ENCODE measurements at places on chromosomes 11 and 22.

DNA sequence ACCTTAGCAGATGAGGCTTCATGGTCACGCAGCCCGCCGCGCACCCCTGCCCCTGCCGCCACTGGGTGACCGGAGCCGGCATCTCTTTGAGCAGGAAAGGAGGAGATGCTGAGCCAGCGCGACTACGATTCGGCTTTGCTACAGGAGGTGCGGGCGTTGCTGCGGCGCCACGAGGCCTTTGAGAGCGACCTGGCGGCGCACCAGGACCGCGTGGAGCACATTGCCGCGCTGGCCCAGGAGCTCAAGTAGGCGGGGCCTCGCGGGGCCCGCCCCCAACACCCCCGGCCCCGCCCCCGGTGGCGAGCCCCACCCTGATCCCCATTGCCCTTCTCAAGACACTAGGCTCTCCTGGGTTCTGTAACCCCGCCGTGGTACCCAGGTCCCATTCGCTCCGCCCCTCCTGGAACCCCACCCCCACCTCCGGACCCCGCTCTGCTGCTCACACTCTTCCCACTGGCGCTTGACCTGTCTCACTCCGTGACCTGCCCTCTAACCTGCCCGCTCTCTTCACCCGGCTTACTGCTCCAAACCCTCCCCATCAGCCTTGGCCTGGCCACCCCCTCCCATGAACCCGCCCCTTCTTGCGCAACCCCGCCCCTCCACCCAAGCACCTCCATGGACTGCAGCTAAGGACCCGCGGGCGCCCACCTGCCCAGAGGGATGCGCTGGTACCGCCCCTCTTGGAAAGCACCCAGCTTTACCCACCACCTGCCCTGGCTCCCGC is 9.1 kb downstream of the CTSF start:
- ATAC-seq, result peak; percentile 63

DNA sequence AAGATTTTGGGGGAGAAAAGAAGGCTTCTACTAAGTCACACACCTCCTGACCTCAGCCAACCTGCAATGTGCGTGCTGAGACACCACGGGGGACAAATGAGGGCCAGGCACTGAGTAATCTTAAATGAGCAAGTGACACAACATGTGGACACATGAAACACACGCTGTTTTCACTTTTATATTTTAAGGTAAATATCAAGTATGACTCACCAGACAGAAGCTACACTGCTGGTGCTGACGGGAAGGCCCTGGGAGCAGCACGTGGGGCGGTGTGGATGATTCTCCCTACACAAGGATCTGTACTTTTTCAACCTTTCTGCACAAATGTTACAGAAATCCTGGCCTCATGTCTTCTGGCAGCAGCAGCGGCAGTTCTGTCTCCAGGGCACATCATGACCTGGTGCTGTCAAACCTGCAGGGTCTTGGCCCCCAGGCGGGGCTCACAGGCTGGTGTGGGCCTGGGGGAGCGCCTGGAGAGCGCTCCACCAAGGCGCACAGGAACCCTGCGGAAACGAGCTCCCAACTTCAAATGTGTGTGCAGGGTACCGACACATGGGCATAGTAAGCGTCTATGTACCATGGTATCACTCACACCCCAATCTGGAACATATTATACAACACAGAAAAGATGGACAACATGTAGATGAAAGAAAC is 61.7 kb downstream of the DGCR2 start:
- no peak for ATAC-seq

- peak; percentile 77 for ATAC-seq
These were observed at the start of gene NXPE2 for GRCh38 chr11:114678125-114679036. Gene NXPE2 (plus strand): TSS chr11:114678527. CDS start chr11:114678576, 49 bp downstream.

DNA sequence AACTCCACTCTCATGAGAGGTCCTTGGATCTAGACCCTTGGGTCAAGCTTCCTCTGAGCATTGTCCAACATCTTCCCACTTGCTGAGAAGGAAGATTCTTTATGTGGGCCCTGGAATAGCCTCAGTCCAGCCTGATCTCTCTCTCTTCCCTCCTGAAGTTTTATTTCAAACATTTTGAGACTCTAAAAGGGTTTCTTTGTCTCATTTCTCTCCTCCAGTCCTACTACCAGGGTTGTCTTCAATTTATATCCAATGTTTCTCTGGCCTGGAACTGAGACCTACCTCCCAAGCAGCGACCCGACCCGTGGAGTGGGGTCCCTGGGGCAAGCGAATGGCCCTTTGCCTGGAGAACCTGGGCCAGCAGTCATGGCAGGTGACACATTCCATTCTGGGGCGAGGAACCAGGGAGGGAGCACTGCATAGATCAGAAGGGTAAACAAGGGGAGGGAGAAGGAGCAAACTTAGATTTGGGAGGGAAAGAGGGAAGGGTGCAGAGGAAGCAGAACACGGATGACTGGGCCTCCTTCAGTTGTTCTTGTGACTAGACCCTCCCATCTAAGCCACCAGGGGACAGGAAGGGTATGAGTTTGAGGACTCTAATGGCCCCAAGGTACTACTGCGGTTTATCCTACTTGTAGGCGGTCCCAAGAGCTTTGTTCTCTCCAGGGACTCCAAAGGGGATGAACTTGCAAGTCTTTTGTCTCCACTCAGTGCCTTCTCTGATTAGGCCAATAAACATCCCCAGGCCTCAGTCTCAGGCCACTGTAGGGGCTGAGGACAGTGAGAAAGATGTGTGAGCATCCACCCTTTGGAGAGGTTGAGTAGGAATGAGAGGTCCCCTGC is 14.2 kb upstream of the PRAME start:
- ATAC-seq, result no peak

- no peak for ATAC-seq
These were observed 5.8 kb upstream of the RPS6KA4 start for GRCh38 chr11:64352995-64353714.

DNA sequence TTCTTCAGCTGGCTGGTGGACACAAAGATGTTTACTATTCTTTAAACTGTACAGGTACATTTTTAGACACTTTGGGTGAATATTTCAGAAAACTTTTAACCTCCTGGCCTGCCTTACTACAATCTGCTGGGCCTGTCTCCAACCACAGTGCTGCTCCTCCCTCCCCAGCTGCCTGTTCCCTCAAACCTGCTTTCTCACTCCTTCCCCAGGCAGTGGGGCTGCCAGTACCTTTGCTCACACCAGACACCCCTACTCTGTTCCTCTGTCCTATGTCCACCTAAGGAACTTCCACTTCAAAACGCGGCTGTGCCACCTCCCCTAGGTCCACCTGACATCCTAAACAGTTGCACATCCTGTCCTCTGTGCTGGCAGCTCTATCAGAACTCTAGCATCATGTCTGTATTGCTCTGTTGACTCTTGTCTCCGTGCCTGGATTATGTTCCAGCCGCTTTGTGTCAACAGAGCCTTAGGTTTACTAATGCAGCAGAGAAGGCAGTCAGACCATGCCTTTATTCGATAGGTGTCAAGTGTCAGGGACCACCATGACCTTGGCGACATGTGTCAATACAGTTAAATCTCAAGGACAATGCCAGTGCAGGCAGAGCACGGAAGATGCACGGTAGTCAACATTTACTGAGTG is 13.4 kb downstream of the ZP1 start:
- no peak for ATAC-seq

DNA sequence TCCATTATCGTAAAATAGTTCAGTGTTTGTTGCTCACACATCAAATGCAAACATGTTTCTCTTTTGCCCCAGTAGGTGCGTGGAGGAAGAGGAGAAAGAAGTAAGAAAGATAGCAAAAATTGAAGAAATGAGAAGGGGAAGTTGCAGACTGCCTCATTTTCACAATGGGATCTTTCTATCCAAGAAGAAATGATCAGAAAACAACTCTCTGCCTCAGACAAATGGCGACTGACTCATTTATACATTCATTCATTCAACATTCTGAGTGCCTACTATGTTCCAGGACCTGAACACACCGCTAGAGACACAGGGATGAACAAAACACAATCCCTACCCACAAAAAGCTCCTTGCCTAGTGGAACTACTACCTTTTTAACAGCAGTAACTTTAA is 367 bp downstream of the HPS5 start:
- ATAC-seq, result no peak

DNA sequence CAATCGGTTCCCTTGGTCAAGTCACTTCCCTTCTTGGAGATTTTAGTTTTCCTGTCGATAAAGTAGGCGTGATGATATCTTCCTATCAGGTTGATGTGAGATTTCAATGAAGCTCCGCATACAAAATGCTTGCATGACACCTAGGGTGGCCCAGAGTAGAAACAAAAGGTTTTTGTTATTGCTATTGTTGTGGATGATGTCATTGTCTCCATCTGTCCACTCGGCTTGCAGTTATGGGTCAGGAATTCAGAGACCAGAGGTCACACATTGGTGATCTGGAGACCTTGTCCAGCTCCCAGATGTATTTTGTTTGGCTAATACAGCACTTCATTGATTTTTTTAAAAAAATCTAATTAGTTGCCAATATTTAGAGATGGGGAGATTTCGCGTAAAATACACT is 382.1 kb downstream of the MN1 start:
- ATAC-seq, result no peak

DNA sequence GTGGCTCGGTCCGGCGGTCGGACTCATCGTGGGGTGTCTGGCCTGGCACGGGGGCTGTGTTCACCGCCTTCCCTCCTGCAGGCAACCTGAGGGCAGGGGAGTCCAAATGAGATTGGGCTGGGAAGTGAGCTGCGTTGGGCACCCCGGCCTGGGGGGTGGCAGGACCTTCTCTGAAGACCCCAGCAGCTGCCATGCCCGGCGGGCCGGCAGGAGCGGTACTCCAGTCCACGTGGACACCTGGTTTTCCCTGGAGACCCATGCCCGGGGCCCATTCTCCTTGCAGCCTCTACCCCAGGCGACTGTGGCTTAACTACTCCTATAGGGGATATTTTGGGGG is 24.5 kb downstream of the LRRC10B start:
- ATAC-seq, result no peak

GRCh38 chr11:77791301-77791700 is 29.2 kb downstream of the RSF1 start:
- no peak for ATAC-seq

DNA sequence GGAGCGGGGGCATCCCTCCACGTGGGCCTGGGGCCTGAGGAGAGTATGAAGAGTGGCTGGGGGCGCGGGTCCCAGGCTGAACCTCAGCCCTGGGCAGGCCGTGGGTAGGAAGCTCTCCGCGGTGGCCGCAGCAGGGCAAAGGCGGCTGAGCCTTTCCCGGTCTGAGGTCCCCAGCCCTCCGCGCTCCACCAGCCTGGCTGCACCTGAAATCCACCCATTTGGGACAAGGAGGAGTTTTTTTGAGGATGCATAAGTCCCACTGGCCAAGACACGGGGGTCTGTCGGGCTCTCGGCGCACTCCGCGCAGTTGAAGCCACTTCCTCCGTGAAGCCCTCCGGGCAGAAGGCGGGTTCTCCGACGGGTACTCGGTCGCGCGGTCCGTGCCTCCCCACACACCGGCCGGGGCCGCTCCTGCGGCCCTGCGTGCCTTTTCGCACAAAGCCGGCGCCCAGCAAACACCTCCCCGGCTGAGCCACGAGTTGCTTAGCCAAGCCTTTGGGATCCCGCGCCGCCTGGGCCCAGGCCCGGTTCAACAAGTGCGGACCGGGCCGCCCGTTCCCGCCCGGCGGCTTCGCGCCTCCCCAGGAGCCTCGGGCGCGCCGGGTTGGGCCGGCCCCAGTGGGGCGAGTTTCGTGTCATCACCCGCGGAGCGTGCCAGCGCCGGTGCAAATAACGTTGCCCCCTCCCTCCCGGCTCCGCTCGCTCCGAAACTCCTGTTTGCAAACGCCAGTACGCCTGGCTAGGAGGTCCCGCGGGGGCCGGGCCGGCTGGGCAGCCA is 666 bp upstream of the OVOL1 start:
- peak; percentile 32 for ATAC-seq

- ATAC-seq, result no peak
These were observed 188.2 kb downstream of the METTL15 start for GRCh38 chr11:28296426-28296825.

DNA sequence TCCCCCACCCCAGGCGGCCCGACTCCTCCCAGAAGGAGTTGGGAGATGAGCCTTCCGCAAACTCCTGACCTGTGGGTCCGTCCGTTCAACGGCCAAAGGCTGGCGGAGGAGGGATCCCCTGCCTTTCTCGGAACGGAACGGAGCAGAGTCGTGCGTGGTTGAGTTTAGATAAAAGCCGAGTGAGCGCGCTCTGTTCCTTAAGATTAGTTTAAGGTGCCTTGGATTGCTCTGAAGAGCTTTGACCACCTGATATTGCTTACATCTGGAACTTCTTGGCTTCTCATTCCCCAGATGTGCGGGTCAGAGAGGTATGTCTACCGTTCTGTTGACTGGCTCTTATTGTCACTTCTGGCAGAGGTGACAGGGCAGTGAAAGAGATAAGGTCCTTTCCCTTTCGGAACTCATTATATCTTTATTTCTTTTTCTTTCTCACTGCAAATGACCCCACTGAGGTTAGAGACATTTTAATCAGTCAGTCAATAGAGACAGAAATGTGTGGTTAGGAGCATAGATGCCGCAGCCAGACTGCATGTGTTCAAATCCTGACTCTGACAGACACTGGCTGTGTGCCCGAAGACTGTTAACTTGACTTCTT is at the start of gene TRIM6:
TRIM6 (plus strand) TSS at position 31 of the 595 bp plus-strand sequence; CDS start at position 292, 261 bp downstream.
- ATAC-seq, result peak; percentile 67

GRCh38 chr22:44047891-44048301 is 23.8 kb downstream of the PARVB start:
- ATAC-seq, result no peak

- ATAC-seq, result no peak
These were observed 1.3 kb upstream of the INSC start for GRCh38 chr11:15113381-15113780.

DNA sequence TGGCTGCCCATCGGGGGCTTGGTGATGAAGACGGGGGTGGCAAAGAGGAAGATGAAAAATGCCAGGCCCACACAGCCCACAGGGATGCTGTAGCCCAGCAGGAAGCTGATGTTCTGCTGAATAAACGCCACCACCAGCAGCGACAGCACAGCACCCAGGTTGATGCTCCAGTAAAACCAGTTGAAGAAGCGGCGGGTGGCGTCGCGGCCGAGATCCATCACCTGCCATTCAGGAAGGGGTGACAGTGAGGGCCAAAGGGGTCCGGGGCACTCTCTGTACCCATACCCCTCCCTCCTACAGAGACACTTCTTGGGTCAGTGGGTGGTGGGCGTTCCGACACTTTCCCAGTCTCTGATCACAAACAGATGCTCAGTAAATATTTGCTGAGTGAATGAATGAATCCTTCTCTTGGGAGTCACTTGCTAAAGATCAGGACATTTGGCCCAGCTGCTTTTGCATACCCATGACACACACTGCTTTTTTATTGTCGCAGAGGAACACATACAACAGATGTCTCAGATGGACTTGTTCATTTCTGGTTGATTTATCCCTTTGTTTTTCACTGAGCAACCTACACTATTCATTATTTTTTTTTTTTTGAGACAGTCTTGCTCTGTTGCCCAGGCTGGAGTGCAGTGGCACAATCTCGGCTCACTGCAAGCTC is 5.2 kb downstream of the SLC15A3 start:
- ATAC-seq, result no peak

DNA sequence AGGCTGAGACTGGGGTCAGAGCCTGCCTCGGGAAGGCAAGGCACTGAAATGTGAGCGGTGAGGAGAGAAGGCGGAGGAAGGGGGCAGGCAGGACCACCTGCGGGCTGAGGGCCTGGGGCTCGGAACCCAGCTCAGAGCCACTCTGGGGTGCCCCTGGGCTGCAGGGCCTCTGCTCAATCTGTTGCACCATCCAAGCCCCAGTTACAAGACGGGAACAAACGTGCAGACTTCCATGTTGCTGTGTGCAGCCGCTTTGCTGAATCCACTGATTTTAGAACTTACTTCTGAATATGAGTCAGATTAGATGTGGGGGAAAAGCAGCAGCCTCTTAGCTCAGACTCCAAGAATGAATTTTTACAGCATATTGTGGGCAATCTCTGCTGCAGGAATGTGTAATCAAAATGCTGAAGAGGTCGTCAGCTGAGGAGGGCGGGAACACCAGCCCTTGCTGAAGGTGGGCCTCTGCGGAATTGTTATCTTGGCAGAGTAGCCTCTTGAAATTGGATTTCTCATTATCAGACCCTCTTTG is 21.6 kb downstream of the PARVG start:
- ATAC-seq, result no peak

GRCh38 chr11:11605181-11605580 is 16.6 kb downstream of the GALNT18 start:
- no peak for ATAC-seq
